ENCODE measurements at places on chromosomes 2 and 18. TPM values are rescaled to one million over a fixed set of nuclear protein-coding genes. Genes with fewer than 3 reads are reported as not detected.

PLCD4 gene
- total RNA-seq = 1.0 TPM

CCBE1 gene
- 3.0 TPM for total RNA-seq

GNLY gene
- total RNA-seq = 5.3 TPM

DNA sequence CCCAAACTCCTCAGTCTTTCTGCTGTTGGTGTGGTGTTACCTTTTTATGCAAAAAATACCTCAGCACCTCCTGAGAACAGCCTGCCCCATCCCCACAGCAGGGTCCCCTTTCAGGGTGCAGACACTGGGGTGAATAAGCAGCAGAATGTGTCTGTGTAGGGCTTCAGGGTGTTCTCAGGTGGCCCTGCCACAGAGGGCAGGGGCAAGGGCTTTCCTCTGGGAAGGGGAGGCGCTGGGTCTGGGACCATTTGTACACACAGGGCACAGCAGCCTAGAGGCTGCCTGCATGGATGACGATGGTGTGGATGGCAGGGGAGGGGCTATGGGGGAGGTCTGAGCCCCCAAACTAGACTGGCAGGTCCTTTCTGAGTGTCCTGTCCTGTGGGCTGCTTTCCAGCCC, 2.6 kb downstream of the HAAO start:
- DNase-seq = no peak

GRCh38 chr2:223611061-223611460, 8.9 kb upstream of the SCG2 start:
- no peak for DNase-seq

DNA sequence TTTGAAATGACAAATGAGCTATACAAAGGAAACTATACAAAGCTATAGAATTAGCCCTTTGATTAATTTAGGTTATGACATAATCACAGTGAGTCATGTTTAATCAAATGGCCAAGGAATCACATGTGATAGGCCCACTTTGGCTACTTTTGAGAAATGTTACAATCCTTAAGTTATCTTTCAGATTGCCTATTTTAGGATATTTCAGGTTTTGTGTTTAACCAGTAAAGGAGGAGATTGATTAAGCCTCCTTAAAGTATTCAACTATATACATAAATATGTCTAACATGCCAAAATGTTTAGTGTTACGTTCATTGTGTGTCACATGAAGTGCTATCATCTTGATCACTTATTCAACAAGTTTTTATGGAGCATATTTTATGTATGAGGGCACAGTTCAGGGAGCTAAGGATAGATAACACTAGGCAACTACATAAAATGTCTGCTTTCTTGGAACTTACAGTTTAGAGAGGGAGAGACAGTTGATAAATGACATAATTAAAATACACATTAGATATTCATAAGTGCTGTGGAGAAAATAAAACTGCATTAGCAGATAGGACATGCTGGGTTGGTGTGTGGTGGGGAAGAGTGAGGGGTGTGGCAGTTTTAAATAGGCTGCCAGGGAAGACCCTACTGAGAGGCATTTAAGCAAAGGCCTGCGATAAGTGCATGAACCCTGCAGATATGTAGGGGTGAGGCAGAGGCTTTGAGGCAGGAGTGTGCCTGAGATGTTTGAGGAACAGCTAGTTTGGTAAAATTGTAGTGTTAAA, 77.2 kb downstream of the LTBP1 start:
- no peak for DNase-seq

DNA sequence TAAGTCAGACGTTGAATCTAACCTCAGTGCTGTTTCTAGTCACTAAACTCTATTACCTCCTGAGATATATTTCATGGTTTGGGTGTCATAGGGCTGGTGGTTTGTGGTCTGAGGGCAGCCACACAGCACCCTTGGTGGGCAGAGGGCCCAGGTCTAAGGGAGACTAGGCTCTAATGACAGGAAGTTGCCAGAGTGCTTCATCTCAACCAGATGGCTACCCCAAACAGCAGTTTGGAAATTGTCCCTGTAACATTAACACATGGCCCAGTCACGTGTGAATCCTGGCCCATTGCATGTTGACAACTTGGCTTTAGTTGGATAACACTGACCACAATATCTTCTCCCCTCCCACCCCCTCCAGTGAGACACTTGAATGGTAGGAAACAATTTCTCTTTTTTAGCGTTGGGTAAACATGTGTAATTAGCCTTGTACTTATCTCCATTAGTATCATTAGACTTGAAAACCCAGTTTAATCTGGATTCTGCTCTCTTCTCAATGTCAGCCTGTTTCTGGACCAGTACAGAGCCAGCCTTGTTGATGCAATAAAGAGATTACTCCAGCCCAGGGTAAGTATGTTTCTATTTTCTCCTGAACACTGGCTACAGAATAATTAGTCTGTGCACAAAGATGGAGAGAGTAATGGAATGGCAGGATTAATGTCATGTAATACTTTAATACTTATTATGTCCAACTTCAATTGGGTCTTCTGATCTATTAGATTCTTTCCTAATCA, 187.8 kb upstream of the SIX3 start:
- no peak for DNase-seq

- DNase-seq = no peak
These were observed 40.7 kb downstream of the TTC39C start for GRCh38 chr18:24055009-24055804.

- DNase-seq = no peak
These were observed 20.7 kb downstream of the BMP10 start for GRCh38 chr2:68850524-68850923.

DNA sequence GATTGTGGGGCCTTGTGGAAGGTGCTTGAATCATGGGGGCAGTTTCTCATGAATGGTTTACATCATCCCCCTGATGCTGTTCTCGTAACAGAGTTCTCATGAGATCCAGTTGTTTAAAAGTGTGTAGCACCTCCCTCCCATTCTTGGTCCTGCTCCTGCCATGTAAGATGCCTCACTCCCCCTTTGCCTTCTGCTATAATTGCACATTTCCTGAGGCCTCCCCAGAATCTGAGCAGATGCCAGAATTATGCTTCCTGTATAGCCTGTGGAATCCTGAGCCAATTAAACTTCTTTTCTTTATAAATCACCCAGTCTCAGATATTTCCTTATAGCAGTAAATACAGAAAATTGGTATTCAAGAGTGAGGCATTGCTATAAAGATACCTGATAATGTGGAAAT, 15.6 kb upstream of the WDR75 start:
- no peak for DNase-seq

DNA sequence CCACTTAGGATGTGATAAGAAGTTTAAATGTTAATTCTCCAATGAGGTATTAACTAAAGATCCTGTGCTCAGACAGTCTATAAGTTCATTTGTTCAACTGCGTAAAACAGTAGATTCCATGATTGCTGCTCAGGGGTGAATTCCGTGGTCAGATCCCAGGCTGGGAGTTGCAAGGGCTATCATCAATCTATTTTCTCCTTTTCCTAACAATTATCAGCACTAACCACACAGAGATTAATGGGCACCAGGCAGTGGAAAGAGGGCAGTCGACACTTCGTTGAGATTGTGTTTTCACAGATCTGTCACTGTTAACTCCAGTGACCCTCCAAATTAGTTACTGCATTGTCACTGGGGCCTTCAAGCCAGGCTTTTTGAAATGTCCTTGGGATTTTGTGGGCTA, 154.1 kb upstream of the SPRED2 start:
- DNase-seq = no peak

- DNase-seq = no peak
These were observed 2.8 kb downstream of the TRPM8 start for GRCh38 chr2:233919938-233920337.

UNC50 gene
- total RNA-seq = 45.6 TPM

GBX2 gene
- total RNA-seq = not detected

INO80C gene
- 18.8 TPM for total RNA-seq

MARCO gene
- total RNA-seq = 20.5 TPM

DNA sequence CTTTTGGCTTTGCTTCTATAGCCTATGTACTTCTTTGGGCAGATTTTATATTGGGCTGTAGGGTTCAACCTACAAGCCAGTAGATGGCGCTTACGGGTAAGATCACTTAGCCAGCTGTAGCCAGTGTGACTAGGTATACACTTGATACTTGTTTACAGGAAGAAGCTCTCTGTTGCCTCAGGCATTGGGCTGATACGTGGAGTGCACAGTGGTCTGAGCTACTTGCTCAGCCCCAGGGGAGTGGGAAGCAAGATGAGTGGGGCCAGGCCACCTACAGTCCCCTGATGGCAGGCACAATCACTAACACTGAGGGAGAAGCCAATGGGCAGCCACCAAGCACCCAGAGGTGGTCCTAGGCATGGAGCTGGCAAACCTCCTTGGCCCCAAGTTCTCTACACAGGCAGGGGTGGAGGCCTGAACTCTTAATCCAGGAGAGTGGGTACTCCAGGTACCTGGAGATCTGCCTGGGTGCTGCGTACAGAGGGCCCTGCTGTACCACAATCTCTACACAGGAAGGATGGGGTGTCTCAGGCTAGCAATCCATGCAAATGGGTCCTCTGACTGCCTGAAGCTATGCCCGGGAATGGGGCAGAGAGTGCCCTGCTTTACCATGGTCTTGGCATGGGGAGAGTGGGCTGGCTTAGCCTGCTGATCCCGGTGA, 122.2 kb downstream of the NCOA1 start:
- no peak for DNase-seq

GRCh38 chr2:104473546-104473945, 380.4 kb upstream of the POU3F3 start:
- DNase-seq = no peak

- no peak for DNase-seq
These were observed 84.1 kb upstream of the NCKAP5 start for GRCh38 chr2:133652398-133652797.

DNA sequence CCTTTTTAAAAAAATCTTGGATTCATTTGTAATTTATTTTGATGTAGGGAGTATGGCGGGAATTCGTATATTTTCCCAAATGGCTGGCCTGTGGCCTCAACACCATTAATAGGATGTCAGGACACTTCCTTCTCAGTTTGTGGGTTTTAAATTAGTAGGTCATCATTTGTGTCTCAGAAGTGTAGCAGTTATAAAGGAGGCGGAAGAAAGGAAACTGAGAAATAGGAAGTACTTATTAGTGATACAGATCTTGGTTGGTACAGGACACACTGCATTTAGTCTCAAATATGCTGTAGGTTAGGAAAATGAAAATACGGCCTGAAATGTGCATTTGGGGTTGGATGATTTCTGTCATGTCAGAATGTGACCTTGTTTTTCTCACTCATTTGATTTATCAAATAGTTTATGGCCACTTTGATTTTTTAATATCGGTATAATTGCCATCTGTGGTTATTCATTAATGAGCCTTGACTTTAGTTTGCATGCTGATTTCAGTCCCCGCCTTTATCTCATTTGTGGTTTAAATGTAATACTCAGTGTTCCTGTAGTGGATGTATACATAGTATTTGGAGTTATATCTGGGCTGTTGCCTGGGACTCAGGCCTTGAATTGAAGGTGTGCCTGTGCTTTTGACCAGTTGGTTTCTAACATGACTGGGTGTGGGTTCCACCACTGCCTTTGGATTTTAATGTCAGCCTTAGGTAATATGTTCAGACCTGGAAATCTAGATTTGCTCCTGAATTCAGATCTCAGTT, 31.4 kb downstream of the ZCCHC2 start:
- DNase-seq = no peak

GRCh38 chr2:4635289-4635688, 931.9 kb downstream of the DCDC2C start:
- no peak for DNase-seq

DNA sequence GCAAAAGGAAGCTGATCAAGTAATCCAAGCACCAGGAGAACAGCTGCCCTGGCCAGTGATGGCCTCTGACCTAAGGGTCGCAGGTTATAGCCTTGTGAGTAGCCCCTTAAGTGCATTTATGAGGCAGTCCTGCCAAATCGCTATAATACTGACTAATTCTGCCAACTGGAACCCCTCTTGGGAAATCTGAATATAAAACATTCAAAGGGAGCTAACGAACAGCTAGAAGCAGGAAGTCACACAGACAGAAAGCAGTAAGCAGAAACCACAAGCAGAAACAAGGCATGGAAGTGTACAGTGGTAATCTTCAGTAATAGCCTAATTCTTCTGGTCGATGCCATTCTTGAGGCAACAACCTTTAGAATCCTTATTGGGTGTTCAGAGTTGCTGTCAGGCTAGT, 521.3 kb downstream of the METTL4 start:
- DNase-seq = no peak

TXNDC2 gene
- total RNA-seq = 0.29 TPM

DNA sequence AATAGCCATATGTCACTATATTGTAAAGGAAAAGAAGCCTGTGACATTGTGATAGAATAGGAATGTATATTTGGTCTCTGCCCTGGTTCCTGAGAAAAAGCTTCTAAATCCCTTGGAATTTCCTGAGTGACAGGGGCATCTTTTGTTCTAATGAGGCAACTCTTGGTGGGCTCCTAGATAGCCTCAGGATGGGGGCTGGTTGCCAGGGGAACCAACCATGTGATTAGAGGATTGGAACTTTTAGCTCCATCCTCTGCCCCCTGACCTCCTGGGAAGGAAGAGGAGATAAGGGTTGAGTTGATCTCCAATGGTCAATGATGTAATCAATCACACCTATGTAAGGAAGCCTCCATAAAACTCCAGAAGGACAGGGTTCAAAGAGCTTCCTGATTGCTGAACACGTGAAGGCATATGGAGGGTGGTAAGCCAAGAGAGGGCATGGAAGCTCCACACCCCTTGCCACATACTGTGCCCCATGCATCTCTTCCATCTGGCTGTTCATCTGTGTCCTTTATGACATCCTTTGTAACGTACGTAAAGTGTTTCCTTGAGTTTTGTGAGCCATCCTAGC, 2.9 kb upstream of the ME2 start:
- DNase-seq = no peak

DNA sequence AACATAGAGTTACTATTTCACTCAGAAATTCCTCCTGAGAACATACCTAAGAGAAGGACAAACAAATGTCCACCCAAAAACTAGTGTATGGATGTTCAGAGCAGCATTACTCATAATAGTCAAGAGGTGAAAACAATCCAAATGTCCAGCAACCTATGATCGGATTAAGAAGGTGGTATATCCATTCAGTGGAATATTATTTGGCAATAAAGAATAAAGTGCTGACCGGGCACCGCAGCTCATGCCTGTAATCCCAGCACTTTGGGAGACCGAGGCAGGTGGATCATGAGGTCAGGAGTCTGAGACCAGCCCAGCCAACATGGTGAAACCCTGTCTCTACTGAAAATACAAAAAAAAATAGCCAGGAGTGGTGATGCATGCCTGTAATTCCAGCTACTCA, 182.8 kb upstream of the AGAP1 start:
- no peak for DNase-seq

POTEJ gene
- not detected for total RNA-seq

TEKT4 gene
- not detected for total RNA-seq

CD28 gene
- 3.8 TPM for total RNA-seq

All from posterior vena cava (tissue), 2 donors.